Central memory CD4-positive, alpha-beta T cell (primary cell): ENCODE measurements at places on chromosomes 16 and 17.

GRCh38 chr17:3447625-3448024 lies 14.0 kb upstream of the OR1E2 start:
- no peak for DNase-seq

GRCh38 chr16:48291303-48291702 lies 44.0 kb upstream of the ABCC11 start:
- DNase-seq, result no peak

DNA sequence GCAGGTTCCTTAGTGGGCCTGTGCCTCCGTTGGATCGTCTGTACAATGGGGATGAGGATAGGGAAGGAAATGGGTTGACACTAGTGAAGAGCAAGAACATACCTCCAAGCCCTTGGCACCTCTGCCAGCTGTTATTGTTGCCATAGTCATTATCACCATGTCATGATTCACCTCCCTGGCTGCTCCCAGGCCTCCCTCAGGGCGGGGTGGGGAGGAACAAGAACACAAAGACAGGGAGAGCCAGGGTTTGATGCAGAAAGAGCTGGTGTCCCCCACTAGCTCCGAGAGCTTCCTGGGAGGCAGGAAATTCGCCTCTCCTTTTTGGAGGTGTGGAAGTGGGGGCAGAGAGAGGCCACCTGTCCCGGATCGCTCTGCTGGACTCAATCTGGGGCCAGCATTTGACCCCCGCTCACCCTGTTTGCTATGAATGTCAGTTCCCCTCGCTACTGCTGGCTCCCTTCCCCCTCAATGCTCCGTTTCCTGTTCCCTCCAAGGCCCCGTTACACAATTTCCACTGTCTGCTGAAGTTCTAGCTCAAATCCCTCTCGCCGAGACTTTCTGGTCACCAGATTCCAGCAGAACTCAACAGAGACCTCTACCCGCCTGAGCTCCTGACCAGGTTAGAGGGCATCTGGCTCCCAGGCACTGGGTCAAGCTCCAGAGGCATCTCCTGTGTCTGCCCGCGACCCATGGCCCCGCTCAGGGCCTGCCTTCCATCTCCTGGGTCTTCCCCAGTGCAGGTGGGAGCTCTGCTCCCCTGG lies 9.1 kb downstream of the TIMP2 start:
- no peak for DNase-seq

DNA sequence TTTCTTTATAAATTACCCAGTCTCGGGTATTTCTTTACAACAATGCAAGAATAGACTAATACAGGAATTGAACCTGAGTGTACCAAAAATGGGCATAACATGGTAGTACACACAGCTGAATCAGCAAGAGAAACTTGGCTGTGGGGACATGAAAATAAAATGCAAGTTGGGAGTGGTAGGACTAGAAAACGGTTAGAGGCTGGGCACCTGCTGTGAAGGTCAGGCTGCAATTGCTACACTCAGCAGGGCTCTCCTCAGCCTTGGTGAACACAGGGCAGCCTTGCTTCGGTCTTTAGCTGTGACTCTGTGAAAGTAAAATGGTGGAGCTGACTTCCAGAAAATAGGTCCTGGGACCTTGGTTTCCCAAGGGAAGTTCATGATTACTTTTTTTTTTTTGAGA lies 45.6 kb downstream of the CNGB1 start:
- no peak for DNase-seq
